ENCODE measurements at places on chromosomes 7 and 10.
A peak's percentile ranks its signal among the peaks of the same experiment; 100 is the strongest.

DNA sequence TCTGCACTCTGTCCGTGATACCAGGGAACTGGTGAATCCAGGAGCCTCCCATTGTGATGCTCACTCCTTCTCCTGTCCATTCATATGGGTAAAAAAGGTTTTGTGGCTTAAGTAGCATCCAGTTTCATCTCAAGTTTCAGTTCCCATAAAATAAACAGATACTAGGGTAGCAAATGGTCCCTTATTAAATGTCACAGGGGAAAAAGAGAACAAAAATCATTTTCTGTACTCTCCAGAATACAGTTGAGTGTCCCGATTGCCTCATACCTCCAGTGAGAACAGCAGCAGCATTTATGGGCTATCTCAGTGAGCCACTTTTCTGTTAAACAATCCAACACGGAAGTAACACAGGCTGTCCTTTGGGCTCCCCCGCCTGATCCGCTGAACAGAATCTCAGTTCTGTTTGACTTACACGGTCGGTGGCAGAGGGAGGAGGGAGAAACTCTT is 179.6 kb downstream of the CELF2 start:
- DNase-seq, result peak; percentile 69

DNA sequence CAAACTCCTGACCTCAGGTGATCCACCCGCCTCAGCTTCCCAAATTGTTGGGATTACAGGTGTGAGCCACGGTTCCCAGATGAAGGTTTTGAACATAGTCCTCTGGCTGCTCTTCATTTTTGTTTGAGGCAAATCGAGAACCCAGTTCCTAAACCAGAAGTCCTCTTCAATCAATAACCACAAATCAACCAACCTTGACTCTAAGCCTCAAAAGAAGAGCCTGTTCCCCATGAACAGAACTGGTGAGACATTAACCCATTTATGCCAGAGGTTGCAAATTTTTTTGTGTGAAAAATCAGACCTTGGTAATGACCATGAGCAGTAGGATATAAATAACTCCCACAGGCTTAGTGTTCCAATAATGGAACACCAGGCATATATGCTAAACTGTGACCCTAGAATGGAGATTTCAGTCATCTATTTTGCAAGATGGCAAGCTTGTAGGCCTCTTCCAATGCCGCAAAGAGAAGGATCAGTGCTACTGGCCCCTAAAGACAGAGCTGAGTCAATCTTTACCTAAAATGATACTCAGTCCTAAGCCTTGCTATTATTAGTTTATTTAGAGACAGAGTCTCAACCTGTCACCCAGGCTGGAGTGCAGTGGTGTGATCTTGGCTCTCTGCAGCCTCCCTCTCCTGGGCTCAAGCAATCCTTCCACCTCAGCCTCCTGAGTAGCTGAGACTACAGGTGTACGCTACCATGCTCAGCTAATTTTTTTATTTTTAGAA is 15.9 kb downstream of the KPNA7 start:
- no peak for DNase-seq

GRCh38 chr7:155938129-155938528 is 125.9 kb upstream of the SHH start:
- no peak for DNase-seq

GRCh38 chr10:59107147-59107546 is 69.3 kb upstream of the PHYHIPL start:
- no peak for DNase-seq

- DNase-seq, result no peak
Observed at GRCh38 chr7:93690021-93690420, 115.5 kb upstream of the CALCR start.
